ENCODE measurements at places on chromosomes 13 and 19.

DNA sequence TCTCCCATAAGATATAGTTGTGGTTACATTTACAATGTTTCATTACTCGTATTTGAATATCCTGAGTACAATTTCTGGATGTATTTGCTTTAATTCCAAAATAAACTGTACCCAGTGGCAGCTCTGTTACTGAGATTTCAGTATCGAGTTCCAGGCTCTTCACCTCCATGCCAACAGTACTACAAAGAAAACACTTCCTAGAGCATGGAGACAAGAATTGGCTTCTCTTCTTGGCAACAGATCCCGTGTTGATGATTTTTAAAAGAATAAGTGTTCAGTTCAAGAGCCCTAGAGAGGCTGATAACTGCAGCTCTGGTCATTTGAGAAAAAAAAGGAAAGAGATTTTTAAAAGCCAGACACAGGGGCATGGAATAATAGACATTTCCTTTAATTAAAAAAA is 302.8 kb downstream of the EFNB2 start:
- DNase-seq, result peak; percentile 77

DNA sequence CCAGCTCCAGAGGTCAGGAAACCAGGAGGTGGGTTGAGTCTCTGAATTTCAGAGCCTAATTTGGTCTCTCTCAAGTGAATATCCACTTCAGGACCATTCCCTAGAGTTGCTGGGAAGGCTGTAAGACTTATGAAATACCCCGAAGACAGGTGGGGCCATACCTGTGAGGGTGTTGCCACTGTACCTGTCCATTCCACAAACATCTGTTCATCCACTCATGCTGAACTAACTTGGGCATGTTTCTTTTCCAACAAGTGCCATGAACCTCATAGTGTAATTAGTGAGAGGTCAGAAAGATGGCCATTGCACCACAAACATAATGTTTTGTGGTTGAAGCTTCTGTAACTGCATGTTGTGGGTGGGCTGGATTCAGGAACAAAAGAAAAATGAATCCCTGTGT is 7.8 kb downstream of the ILF3 start:
- DNase-seq, result no peak

GRCh38 chr19:46764817-46765291 is 18.6 kb upstream of the STRN4 start:
- no peak for DNase-seq

- no peak for DNase-seq
Observed at GRCh38 chr19:2475018-2475701, 767 bp upstream of the GADD45B start.

GRCh38 chr19:18137242-18137641 is 15.7 kb upstream of the PIK3R2 start:
- DNase-seq, result no peak

DNA sequence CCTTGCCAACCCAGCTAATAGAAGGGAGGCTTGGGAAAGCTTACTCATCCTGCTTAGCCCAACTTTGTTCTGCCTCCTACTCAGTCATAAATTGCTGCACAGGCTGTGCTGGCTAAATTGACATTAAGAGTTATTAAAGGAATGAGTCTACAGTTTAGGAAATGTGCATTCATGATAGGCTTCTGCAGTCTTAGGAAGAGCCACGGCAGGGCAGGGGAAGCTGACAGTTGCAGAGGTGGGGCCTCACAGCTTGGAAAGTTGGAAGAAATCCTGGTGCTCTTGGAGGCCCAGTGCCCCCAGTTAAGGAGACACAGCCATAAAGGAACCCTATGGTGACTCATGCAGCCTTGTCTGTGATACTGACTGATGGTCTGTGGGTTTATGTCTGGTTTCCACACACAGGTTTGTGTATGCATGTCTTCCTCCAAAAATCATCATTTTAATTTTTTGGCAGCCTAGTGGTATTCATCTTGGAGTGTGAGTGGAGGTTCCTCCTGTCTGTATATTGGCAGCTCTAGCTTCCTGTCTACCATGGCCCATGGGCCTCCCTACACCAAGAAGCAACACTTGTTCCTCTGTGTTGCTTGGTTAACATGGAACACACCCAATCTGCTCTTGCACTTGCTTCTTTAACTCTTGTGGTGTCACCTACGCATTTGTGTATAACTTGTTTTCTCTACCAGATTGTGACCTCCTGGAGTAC is 135.0 kb upstream of the KL start:
- DNase-seq, result no peak

GRCh38 chr13:98581381-98581780 is 4.5 kb upstream of the STK24 start:
- no peak for DNase-seq

- DNase-seq, result no peak
Observed at GRCh38 chr19:37313335-37313627, 57.6 kb upstream of the ZNF527 start.

- DNase-seq, result no peak
Observed at GRCh38 chr13:67049744-67050143, 180.4 kb downstream of the PCDH9 start.

DNA sequence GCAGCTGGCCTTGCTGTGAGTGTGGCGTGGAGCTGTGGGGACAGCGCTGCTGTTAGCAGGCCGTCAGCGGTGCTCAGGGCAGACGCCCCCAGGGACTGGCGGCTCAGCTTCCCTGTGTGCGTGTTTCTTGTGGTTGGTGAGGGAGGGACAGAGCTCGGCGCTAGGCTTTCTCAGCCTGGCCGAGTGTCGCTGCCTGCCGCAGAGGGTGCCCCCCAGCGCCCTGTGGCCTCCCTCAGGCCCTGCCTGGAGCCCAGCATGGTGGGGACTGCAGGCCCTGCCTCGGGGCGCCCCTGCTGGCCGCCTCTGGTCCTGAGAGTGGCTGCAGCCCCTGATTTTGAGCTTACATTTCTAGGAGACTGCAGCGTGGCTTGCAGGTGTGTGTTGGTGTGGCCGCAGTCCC is 35.5 kb downstream of the DOT1L start:
- no peak for DNase-seq

GRCh38 chr13:28136916-28137315 is 1.4 kb upstream of the PAN3 start:
- no peak for DNase-seq

GRCh38 chr13:71457645-71458044 is 409.4 kb downstream of the DACH1 start:
- no peak for DNase-seq

GRCh38 chr13:24274452-24275021 is 34.8 kb upstream of the C1QTNF9 start:
- no peak for DNase-seq

- no peak for DNase-seq
Observed at GRCh38 chr13:66663711-66664110, 566.4 kb downstream of the PCDH9 start.

DNA sequence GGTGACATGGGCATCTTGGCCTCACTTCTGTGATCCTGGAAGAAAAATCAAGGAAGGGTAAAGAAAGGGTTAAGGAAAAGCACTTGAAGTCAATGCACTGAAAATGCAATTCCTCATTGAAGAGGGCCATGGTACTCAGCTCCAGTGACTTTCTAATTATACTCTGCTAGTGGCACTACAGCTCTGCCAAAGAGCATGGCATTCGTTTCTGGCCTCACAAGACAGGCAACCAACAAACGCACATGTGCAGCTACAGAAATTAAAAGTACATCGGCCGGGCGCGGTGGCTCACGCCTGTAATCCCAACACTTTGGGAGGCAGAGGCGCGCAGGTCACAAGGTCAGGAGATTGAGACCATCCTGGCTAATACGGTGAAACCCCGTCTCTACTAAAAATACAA is 21.8 kb downstream of the SACS start:
- DNase-seq, result no peak

DNA sequence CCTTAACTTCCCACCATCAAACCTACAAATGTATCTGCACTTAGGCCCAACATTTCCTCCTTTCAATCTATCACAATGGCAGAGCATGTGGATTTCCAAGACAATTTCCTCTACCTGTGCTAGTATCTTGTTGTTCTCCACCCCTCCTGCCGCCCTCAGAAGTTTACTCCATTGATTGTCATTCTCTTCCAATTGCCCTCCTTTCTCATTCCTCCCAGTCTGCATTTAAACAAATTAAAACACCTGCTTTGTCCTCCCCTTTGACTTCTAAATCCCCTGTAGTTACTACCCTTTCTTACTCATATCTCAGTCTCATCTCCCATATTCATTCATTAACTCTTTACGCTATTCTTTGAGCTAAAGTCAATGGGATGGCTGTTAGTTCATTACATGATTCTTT is 370.6 kb downstream of the DIAPH3 start:
- no peak for DNase-seq

- no peak for DNase-seq
Observed at GRCh38 chr13:43041369-43041921, 18.1 kb downstream of the DNAJC15 start.

DNA sequence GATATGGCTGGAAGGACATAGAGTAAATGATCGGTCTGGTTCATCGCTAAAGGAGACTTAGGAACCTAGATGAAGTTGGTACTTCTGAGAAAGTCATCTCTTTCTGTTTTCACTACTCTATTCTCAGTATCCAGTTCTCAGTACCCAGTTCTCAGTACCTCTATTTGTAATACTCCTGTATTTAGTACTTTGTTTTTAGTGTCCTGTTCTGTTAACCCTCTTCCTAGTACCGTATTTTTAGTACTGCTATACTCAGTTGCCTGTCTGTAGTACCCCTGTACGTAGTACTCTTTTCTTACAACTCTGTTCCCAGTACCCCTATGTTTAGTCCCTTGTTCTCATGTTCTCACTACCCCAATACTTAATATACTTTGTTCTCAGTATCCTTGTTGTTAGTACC is 1.2 kb downstream of the RFXAP start:
- no peak for DNase-seq

GRCh38 chr19:17136021-17136420 is 60.4 kb downstream of the MYO9B start:
- no peak for DNase-seq

DNA sequence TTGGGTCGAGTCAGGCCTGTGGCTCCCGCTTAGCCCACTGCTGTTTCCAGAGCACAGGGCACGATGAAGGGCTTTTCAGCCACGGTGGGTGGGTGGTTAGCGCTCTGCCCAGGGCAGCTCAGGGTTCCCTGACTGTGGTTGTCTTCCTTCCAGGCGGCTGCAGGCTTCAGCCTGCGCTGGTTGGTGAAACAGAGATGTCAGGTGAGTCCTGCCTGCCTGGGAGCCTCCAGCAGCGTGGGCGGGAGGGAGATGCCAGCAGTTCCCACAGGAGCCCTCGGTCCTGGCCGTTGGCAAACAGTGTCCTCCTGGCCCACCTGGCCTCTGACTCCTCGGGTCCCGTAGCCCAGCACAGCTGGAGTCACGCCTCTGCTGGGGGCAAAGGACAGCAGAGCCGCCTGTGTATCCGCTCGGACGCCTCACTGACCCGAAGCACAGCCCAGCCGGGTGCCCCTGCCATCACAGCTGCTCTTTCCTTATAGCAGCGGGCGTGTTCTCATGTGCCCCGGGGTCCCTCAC is 9.7 kb downstream of the ADAT3 start:
- DNase-seq, result no peak

DNA sequence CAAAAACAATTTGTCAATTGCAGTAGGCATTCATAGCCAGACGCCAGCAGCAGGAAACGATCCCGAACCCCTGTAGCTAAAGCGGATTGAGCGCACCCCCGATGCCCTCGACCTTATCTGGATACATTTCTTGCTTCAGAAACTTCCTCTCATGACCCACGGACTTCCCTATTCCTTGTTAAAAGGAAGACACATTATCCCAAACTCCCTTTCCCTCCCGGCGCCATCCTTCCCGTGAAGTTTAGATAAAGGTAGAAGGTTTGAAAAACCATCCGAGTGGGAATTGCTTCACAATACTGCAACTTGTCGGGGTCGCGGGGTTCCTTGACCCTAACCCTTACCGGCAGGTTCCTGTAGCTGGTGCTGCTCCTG is 977 bp downstream of the PCDH20 start:
- DNase-seq, result no peak

GRCh38 chr19:17866964-17867486 is 4.7 kb upstream of the SLC5A5 start:
- DNase-seq, result no peak

- no peak for DNase-seq
Observed at GRCh38 chr13:31334547-31334946, 134.8 kb downstream of the B3GLCT start.

- no peak for DNase-seq
Observed at GRCh38 chr19:48991873-48992580, 1.1 kb downstream of the GYS1 start.

DNA sequence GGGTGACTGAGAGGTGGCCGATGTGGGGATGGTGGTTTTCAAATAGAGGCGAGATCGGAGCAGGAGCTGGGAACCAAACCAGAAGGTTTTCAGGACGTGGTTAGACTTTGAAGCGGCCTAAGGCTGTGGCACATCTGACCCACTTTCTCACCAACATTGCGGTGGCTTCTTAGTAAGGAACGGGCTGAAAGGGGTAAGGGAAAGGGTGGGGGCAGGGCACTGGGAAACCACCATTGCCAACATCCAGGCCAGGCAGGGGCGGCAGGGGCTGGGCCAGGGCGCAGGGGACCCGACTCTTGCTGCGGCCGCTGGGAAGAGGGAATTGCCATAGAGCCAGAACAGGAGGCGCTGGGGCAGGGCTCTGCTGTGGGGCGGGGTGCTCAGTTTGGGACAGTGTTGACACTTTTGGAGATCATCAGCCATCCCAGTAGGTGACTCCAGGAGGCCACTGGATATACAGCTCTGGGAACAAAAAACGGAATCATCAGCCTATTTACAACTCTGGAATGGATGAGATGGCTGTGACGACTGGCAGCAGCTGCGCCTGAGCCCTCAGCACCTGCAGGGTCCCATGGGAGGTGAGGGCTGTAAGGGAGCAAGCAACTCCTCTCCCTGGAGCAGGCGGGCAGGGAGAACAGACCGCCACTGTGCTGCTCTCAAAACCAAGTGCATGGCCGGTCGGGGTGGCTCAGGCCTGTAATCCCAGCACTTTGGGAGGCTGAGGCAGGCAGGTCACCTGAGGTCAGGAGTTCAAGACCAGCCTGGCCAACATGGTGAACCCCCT is 52.2 kb downstream of the IRS2 start:
- DNase-seq, result peak; percentile 47

GRCh38 chr13:31951215-31951678 is 80.3 kb upstream of the FRY start:
- DNase-seq, result no peak

- no peak for DNase-seq
Observed at GRCh38 chr13:88085036-88085435, 413.9 kb downstream of the SLITRK5 start.

DNA sequence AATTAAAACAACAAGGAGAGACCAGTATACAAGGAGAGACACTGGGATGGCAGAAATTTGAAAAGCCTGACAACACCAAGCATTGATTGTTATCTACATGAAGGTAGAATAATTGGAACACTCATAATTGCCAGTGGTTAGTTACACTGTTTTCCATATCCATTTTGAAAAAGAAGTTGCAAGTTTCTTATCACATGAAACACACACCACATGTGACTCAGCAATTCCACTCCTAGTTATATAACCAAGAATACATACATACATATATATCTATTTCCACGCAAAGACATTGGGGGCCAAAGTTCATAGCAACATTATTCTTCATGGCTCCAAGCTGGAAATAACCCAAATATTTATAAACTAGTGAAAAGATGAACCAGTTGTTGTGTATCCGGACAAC is 15.2 kb upstream of the PABPC3 start:
- DNase-seq, result no peak
